ENCODE measurements at places on chromosomes 5 and 9.

DNA sequence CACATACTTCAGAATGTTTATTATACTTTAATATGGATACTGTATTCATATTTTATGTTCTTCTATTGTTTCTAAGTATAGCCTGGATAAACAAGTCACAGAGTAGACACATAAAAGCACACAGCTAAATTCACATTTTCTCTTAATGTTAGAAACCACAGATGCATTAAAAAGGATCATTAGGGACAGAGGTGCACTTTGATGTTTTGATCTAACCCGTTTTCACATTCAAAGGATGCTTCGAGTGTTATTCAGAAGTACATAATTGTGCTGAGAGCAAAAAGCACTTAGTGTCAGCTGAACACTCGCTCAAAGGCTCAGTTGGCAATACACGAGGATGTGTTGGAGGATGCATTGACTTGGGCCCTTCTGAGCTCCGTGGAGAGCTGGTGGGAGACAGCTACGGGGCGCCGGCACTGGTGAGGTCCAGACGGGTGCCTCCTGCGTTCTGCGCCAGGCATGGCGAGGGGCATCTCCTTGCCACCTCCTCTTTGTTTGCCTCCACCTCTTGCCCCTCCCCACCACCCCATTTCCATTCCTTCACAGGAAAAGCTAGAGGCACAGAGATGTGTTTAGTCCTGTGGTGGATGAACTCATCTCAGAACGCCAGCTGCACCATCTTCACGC, 35.5 kb downstream of the MED10 start:
- no peak for DNase-seq

- no peak for DNase-seq
Measured at GRCh38 chr5:128579093-128579492, 41.0 kb upstream of the FBN2 start.

DNA sequence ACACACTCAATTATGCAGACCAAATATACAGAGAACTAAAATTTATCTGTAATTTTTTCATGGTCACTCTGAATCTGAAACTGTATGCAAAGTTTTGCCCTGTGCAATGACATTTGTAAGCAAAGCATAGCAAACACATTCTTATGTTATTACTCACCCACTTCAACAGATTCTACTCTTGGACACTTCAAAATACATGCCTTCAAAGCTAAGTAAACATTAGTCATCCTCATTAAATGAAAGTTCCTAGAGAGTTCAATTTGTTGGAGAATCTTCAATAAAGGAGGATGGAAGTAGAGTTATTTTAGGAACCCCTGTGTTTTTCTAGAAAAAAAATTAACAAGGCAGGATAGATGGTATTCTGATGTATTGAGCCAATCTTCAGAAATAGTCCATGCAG, 639.7 kb upstream of the C9orf72 start:
- no peak for DNase-seq

GRCh38 chr5:51657340-51658240, 274.3 kb downstream of the ISL1 start:
- DNase-seq = no peak

- no peak for DNase-seq
Measured at GRCh38 chr5:120053841-120054240, 410.3 kb upstream of the PRR16 start.

GRCh38 chr5:74244406-74244805, 396.1 kb downstream of the ENC1 start:
- no peak for DNase-seq

Measured in SJSA1 (cell line).